ENCODE measurements at places on chromosomes 13 and 19. TPM values are rescaled to one million over a fixed set of nuclear protein-coding genes. Genes with fewer than 3 reads are reported as not detected.

C1QTNF9 gene
- total RNA-seq = not detected

- no peak for ATAC-seq
These were observed 34.7 kb upstream of the RANBP3 start for GRCh38 chr19:6012426-6013170.

HNRNPL gene
- total RNA-seq = 236 TPM

DNA sequence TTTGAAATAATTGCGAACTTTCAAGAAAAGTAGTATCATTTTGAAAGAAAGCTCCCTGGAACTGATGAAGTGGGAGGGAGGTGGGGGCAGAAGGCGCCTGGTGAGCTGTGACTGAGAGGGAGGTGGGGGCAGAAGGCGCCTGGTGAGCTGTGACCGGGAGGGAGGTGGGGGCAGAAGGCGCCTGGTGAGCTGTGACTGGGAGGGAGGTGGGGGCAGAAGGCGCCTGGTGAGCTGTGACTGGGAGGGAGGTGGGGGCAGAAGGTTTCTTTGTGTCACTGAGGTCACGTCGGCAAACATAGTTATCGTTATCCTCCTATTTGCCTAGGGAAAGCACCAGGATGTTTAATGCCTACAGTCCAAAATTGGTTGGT is 24.2 kb downstream of the C2CD4C start:
- no peak for ATAC-seq

DNA sequence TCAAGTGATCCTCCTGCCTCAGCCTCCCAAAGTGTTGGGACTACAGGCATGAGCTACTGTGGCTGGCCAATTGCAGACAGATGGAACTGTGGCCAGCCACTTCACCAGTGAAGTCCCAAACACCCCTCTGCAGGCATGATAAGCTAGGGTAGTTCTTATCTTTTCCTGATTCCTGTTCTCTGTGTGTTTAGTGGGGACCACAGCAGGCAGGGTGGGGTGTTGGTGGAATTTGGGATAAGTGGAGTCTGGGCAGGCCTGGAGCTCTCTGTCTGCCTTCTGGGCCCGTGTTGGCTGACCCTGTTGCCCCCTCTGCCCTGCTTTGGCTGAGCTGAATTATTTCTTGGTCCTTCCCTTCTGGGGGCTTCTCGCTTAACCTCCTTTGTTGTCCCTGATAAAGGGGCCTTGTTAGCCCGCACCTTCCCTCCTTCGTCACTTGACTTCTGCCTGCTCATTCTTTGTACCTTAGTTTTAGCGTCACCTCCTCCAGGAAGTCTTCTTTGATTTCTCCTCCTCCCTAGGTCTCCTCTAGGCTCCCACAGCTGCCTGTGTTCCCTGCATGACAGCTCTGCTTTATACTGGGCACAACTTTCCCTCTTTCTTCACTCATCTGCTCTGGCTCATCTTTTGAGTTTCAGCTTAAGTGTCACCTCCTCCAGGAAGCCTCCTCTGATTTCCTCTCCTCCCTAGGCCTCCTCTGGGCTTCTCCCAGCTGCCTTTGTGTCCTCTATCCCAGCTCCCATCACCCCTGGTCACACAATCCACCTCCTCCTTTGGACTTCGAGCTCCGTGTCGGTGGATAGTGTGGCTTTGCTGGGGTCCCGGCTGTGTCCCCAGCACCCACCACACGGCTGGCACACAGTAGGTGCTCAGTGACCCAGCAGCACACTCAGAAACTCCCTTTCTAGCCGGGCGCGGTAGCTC is 1.7 kb upstream of the NCLN start:
- no peak for ATAC-seq

WDFY2 gene
- 15.9 TPM for total RNA-seq

SLC10A2 gene
- not detected for total RNA-seq

UNC13A gene
- 0.04 TPM for total RNA-seq

- ATAC-seq = peak; percentile 91
These were observed at the start of gene TMC4 for GRCh38 chr19:54172471-54173358. TMC4 (minus strand) TSS chr19:54173160; CDS start chr19:54173117, 43 bp downstream.

PCSK4 gene
- total RNA-seq = 1.2 TPM

DNA sequence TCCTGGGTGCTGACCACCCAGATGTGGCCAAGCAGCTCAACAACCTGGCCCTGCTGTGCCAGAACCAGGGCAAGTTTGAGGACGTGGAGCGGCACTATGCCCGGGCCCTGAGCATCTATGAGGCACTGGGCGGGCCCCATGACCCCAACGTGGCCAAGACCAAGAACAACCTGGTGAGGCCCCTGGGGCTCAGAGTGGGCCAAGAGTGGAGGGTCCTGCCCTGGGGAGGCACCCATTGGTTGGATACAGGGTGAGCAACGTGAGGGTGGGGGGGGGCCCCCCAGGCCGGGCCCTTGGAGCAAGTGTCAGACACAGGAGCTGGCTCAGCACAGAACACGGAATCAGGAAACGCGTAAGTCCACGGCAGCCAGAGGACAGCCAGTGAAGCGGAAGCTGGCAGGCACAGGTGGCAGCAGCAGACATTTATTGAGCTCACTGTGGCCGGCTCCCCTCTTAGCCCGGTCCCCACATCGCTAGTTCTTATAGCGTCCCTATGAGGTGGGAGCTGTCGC is 8.9 kb downstream of the KLC3 start:
- ATAC-seq = no peak
